ENCODE measurements at places on chromosomes 4 and X.
A peak's percentile ranks its signal among the peaks of the same experiment; 100 is the strongest.

GRCh38 chr4:40547789-40548132 is 81.9 kb downstream of the RBM47 start:
- DNase-seq = no peak

- no peak for DNase-seq
These were observed 24.3 kb downstream of the RS1 start for GRCh38 chrX:18647621-18648020.

DNA sequence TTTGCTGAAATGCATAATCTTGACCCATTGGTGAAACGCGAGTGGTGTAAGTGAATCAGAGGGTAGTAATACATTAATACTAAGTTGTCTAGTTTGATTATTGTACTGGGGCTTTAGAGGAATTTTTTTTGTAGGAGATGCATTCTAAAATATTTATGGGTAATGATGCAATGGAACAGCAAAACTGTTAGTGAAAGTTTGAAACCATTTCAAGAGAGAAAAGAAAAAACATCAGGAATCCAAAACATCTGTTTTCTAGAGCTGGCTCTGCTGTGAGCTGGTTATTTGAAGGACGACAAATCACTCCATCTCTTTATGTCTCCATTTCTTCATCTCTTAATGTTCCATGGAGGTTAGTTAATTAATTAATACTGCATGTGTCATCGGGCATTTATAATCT is 351.9 kb upstream of the FAT1 start:
- DNase-seq = no peak

- no peak for DNase-seq
These were observed 662.0 kb upstream of the CPEB2 start for GRCh38 chr4:14340321-14340720.

DNA sequence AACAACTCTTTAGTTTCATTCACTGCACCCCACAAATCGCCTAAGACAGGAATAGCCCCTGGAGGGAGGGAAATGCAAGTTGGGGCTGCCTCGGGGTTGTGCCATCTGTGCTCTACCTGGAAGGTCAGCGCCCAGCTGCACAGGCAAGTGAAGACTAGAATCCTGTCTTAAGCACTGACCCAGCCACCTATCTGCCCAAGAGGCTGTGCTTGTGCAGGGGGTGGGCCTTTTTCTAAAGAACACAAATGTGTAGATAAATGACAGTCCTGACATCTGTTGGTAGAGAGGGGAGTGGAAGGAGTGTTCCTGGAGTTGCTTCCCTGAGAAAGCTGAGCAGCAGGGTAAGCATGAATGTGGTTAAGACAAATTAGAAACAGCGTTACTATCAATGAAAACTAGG is 15.7 kb downstream of the ZNF518B start:
- no peak for DNase-seq

- DNase-seq = no peak
These were observed 42.3 kb upstream of the PPARGC1A start for GRCh38 chr4:23932186-23932585.

DNA sequence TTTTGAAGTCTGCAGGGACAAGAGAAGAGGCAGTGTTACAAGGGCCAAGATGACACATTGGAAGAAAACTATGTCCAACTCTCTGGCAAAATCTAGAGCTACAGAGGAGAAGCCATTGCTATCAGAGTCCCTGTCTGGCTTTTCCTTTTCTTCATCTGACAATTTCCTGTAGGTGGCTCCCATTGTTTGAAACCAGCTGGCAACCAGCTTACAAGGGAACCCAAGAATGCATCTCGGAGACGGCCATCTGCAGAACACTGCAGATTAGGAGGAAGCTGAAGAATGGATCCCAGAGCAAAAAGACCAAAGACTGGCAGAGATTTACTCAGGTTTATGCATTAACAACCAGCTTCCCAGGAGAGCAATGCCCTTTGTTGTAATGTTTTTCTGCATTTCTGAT is 216.2 kb upstream of the CTSO start:
- no peak for DNase-seq

- DNase-seq = no peak
These were observed 578.2 kb downstream of the KLHL13 start for GRCh38 chrX:117538178-117539089.

GRCh38 chr4:69071286-69071685 is 25.0 kb upstream of the UGT2B7 start:
- no peak for DNase-seq

DNA sequence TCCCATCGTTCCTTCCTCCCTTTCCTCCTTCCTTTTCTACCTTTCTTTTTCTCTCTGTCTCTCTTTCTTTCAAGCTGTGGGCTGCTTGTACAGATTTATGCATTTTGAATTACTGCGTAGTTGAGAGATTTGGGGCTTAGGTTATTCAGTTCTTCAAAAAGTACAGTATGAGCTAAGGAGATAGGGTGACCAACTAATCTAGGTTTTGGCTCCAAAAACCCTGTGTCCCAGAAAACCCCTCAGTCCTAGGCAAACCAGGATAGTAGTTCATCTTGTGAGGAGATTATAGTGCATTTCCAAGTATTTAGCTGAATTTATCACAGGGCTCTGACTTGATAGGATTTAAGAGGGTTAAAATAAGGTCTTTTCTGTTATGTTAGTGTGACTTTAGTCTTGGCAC is 64.5 kb downstream of the NFKB1 start:
- no peak for DNase-seq

DNA sequence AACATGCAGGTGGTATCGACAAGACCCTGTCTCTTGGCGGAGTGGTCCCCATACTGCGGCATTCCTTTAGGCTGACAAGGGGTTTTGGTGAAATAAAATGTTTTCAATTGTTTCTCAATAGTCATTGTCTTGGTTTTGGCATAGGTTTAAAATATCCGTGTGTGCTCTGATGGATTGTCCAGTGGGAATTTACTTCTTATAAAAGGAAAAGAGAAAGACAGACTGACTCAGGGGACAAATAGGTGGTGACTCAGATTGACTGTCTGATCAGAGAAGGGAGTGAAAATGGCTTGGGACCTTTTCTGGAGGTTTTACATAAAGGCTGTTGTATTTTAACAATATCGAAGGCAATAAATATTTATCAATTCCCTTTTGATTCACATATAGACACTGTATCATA is 129.8 kb downstream of the SORBS2 start:
- DNase-seq = no peak

GRCh38 chr4:612749-613125 is 12.6 kb upstream of the PDE6B start:
- DNase-seq = no peak

DNA sequence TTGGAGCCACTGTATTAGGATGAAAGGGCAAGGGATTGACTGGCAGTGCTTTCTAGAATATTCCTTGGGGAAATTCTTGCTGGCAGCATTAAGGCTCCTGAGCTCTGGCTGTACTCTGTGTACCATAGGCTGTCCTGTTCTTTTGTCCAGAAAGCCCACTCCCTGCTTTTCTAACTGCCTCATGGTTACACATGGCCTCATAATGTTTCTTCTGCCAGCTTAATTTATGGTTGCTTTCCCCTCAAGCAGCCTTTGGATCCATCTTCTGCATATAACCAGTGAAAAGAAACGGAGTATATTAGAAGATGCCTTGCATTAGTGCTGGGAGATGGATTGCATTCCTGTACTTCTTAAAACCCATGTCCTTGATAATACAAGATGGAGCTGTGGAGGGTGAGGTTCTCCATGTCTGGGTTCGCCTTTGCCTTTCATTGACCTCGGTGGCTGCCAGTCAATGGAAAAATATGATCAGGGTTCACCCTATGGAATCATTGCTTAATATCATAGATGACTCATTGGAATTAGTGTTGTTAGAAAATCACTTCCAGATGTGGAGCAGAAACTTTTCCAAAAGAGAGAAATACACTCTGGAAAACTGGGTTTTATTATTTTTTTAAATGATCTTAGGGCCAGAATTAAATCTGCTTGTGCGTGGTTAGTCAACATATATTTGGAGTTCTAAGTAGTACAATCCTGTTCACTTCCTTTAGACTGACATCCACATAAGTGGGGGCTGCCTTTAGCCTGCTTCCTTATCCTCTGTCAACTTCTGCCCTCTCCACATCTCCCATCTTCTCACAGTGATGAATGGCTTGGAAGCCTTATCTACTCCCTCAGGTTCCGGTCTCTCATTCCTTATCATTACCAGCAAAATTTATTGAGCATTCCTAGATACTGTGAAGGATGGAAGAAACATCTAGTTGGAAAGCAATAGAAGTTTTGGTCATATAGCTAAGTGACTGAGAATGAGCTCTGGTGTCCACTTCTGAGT is 24.9 kb downstream of the DOCK11 start:
- DNase-seq = no peak

DNA sequence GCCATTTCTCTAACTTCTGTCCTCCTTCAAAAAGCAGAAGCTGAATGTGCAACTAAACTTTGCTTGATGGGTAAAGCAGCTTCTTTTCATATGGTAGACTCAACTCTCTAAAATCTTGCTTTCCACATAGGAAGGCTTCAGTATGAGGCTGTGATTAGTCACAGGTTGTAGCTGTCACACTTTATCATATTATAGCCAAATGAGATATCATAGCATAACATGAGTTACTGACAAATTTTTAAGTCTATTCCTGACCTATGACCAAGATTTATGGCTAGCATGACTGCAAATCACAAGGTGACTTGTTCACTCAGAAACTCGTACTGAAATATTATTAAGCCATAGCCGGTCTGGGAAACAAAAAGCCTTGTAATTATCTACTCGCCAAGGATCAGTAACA is 998.6 kb downstream of the RPA4 start:
- DNase-seq = no peak

- no peak for DNase-seq
These were observed 866 bp upstream of the EMD start for GRCh38 chrX:154378059-154378798.

DNA sequence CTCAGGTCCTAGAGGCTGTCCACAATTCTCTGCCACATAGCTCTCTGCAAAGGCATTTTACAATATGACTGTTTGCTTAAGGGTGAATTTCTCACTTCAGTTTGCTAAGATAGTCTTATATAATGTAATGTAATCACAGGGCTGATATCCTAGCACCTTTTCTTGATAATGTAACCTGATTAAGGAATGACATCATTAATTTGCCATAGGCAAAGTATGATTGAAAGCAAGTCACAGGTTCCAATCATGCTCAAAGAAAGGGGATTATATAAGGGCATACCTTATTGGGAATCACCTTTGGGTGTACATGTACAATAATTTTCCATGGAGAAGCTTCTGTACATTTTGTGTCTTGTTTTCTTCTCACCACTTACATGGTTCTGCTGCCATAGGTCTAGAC is 18.9 kb downstream of the GNRHR start:
- no peak for DNase-seq

- DNase-seq = no peak
These were observed 50.7 kb downstream of the UBE2NL start for GRCh38 chrX:143934542-143934941.

GRCh38 chr4:104294811-104295210 is 199.9 kb downstream of the CXXC4 start:
- DNase-seq = no peak

DNA sequence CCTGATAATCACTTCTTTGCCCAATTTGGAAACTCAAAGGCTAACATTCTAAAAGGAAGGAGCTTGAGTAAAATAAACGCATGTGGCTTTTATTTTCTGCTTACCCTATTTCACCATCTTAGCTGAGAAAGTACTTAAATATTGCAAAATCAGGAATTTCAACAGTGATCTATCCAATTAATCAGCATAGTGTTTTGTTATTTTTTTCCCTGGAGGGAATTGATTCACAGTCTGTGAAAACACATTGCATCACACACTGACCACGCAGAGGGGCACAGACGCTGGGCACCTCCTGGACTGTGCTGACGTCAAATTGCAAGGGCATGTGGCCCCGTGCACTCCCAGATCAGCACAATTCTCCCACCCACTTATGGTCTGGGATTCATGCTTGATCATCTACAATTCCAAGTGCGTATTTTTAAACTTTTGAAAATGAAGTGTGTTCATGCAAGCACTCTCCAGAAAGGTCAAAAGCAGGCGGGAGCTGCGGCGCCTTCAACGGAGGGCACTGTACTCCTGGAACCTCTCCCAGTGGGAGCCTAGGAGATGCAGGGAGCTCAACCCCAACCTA is 320.6 kb upstream of the PPARGC1A start:
- no peak for DNase-seq

GRCh38 chr4:176744091-176744490 is 48.6 kb downstream of the VEGFC start:
- no peak for DNase-seq

- no peak for DNase-seq
These were observed 143.2 kb upstream of the DGKK start for GRCh38 chrX:50613846-50614245.

DNA sequence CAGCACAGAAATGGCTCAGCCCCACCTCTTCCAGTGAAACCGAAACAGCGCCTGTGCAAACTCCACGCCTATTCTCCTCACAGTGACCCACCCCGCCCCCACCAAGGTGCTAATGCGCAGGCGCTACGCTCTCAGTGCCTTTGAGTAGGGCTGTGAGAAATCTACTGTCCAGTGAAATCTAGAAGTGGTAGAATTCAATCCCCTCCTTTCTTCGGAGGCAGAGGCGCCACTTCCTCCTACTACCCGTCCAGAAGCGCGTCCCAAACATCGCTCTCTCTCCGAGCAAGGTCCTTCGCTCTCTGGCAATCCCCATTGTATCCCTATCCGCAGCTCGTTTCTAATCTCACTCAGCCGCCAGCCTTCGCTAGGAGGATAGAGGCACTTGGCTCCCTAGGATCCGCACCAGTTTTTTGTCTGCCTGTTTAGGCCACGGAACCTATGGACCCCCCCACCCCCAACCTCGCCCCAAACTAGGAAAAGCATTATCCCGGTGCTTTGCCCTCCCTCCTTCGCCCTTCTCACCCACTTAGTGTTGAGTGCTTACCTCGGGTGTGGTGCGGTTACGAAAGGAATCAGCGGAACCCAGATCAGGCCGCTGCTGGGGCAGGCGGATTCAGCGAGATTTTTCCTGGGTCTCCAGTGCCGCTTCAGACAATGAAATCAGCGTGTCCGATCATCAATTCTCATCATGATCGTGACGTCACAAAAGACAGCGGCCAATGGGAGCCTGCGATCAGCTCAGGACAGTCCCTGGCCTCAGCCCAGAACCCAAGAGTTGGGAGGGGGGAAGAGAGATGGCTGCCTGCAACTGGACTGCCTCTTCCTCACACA is at the start of gene HDX:
TSS of gene HDX (minus strand) at position 656 of the 831 bp plus-strand sequence. CDS start 27,056 bp downstream, outside the sequence.
- peak; percentile 37 for DNase-seq

Data from stimulated activated CD4-positive, alpha-beta T cell treated with anti-CD3 and anti-CD28 coated beads, TNF-alpha, amount 100 ng/mL, for 1 hour (primary cell).